Endodermal cell (in vitro differentiated cells): ENCODE measurements at places on chromosomes 4 and X. TPM values are rescaled to one million over a fixed set of nuclear protein-coding genes. Genes with fewer than 3 reads are reported as not detected.

SERTM2 gene
- 0.40 and 0.61 TPM in 2 replicates for total RNA-seq

DNA sequence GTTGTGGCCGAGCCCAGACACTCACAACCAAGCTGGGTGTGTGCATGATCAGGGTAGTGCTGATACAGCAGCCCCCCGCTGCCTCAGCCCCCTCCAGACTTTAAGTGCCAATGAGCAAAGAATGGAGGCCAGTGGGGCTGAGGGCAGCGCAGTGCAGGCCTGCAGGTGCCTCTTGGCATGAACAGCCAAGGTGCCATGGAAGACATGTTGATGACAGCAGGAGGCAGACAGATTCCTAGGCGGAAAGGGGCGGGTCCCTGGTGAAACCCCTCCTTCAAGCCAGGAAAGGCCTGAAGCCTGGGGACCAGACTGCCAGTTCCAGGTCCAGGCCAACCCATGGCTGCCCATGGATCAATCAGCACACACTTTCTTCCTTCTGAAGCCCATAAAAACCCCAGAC lies 253.3 kb upstream of the ETNPPL start:
- H3K4me3 ChIP-seq, result no peak overlapping the region
- no peaks in the 10 kb centered on the region for H3K36me3 ChIP-seq
- DNase-seq, result no peak

DNA sequence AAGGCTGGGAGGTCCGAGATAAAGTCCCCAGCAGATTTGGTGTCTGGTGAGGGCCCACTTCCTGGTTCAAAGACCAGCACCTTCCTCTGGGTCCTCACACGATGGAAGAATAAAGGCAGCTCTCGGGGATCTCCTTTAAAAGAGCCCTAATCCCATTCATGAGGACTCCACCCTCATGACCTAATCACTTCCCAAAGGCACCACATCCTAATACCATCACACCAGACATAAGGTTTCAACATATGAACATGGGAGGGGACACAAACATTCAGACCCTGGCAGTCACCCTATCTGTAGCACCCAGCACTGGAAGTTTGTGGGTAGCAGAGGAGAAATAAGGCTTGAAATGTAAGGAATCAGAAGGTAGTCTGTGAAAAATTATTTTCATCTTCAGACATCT lies 112.9 kb upstream of the NOCT start:
- H3K4me1 ChIP-seq, result peaks cover 7% of the 10 kb centered on the region
- no peaks in the 10 kb centered on the region for H3K27me3 ChIP-seq
- H3K36me3 ChIP-seq, result no peaks in the 10 kb centered on the region
- no peak for DNase-seq

DNA sequence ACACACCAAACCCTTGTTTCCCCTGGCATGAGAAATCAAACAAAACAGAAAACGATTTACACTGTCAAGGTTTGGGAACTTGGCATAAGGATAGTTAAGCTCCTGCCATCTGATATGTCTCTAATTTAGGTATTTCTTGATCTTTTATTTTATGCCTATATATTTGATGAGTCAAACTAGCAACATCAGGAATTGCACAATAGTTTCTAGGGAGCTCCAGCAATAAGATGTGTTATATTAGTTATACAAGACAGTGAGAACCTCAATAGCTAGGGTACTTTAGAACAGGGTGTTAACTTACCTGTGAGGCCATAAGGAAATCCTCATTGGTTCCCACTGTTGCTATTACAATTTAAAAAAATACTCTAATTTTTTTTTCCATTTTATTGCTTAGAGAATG lies 474.2 kb downstream of the GBA3 start:
- no peak overlapping the region for H3K4me3 ChIP-seq
- DNase-seq, result no peak
- no peaks in the 10 kb centered on the region for H3K36me3 ChIP-seq
- peak overlapping the region; percentile 13 for H3K27ac ChIP-seq
- no peaks in the 10 kb centered on the region for H3K27me3 ChIP-seq

DNA sequence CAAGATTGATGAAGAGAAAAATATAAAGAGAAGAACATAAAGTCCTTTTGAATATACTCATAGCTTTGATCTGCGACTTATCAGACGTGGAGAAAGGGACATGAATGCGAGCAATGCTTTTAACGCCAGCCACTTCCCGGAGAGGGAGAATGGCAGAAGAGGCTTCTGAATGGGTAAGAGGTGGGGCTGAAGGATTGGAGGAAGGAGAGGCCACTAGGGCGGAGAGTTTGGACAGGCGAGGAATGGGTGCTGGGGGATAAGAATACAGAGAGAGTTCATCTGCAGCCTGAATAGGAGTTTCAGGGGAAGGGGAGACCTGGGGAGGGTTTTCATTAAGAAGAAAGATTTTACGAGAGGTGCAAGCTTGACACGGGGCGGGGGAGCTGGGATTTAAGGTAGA lies 2534.9 kb downstream of the PCDH7 start:
- H3K4me3 ChIP-seq, result no peak overlapping the region
- H3K27ac ChIP-seq, result no peak overlapping the region
- peak; percentile 63 for DNase-seq
- no peaks in the 10 kb centered on the region for H3K27me3 ChIP-seq
- H3K36me3 ChIP-seq, result no peaks in the 10 kb centered on the region

DNA sequence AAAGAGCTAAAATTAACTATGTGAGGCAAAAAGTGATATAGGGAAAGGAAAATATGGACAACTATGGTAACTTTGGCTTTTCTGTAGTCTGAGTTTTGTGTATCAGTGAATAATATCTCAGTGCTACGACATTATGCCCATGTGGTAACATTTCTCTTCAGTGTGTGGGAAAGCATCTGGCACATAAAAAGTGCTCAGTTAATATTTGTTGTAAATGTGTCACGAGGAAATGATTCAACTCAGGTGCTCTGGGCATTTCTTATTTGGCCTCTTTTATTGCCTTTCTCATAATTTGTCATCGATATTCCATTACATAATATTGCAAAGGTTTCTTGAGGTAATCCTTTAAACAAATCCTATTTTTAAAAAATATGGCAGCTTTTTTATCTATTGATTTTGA lies 17.6 kb downstream of the OFD1 start:
- no peak overlapping the region for H3K4me3 ChIP-seq
- H3K36me3 ChIP-seq, result peaks cover 51% of the 10 kb centered on the region
- H3K27me3 ChIP-seq, result no peaks in the 10 kb centered on the region
- H3K4me1 ChIP-seq, result peaks cover 3% of the 10 kb centered on the region
- DNase-seq, result no peak

GRCh38 chr4:177282284-177282835 lies 27.3 kb upstream of the NEIL3 start:
- H3K27ac ChIP-seq, result no peak overlapping the region
- no peaks in the 10 kb centered on the region for H3K36me3 ChIP-seq
- no peak overlapping the region for H3K4me3 ChIP-seq
- H3K27me3 ChIP-seq, result no peaks in the 10 kb centered on the region
- no peaks in the 10 kb centered on the region for H3K4me1 ChIP-seq
- DNase-seq, result no peak

DNA sequence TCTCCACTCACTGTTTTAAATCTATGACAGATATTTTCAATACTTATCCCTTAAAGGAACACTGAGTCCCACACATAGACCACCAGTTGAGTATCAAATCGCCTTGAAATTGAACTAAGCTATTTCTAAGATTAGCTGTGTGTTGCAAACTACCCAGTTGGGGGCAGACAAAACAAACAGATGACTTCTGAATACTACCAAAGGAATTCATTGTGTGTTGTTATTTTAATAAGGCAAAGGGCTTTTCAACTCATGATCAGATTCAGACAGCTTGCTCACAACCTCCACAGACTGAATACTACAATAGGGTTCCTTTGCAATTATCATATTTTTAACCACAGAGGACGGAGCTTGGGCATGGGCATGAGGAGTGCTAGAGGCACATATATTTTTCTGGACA lies 283.0 kb upstream of the GPC4 start:
- peak overlapping the region; percentile 53 for H3K27ac ChIP-seq
- H3K27me3 ChIP-seq, result no peaks in the 10 kb centered on the region
- no peak overlapping the region for H3K4me3 ChIP-seq
- H3K36me3 ChIP-seq, result no peaks in the 10 kb centered on the region

- H3K4me3 ChIP-seq, result no peak overlapping the region
- DNase-seq, result no peak
- H3K36me3 ChIP-seq, result no peaks in the 10 kb centered on the region
- H3K4me1 ChIP-seq, result no peaks in the 10 kb centered on the region
Measured at GRCh38 chr4:185792384-185793115, 19.4 kb downstream of the SORBS2 start.

- no peak overlapping the region for H3K27ac ChIP-seq
- H3K27me3 ChIP-seq, result no peaks in the 10 kb centered on the region
- no peak for DNase-seq
Measured at GRCh38 chrX:115560211-115560977, 580 bp upstream of the PLS3 start.

GRCh38 chr4:184972991-184973390 lies 45.3 kb upstream of the HELT start:
- H3K27me3 ChIP-seq, result no peaks in the 10 kb centered on the region
- no peaks in the 10 kb centered on the region for H3K4me1 ChIP-seq
- no peaks in the 10 kb centered on the region for H3K36me3 ChIP-seq
- no peak overlapping the region for H3K4me3 ChIP-seq

DNA sequence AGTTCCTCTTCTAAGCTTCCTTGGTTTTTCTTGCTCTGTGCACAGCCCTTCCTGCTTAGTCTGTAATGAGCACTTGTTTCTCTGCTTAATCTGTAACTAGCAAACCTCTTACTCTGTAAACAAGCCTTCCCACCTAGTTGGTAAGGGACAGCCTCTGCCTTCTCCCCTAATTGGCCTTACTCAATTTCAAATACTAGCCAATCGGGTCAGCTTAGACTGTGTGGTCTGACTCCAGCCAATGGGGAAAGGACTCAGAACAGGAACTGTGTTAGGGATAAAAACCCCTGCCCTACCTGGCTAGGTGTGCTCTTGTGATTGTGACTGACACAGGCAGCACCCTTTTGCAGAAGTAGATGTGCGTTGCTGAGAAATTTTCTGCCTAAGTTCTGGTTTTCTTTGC lies 136.5 kb upstream of the AADAT start:
- no peak overlapping the region for H3K27ac ChIP-seq
- peak overlapping the region; percentile 79 for H3K4me3 ChIP-seq
- peaks cover 3% of the 10 kb centered on the region for H3K36me3 ChIP-seq

DNA sequence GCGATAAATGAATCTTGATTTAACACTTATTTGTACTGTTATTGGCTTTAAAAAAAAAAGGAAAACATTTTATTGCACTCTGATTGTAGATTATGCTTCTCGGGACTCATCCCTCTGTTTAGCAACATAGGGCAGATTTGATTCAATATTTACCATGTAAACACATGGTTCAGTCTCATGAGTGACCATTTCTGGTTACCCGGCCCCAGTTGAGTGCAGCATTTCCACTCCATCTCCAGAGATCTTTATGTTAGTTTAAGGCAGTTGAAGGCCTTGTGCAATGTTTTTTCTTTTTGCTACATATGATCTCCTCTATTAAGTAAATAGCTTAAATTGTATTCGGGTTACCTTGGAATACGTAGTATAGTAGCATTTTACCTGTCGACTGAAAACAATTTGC lies 143.3 kb upstream of the RPS6KA3 start:
- no peak overlapping the region for H3K4me3 ChIP-seq
- H3K27me3 ChIP-seq, result peaks cover 91% of the 10 kb centered on the region
- no peak overlapping the region for H3K27ac ChIP-seq
- no peak for DNase-seq
- H3K36me3 ChIP-seq, result no peaks in the 10 kb centered on the region

DNA sequence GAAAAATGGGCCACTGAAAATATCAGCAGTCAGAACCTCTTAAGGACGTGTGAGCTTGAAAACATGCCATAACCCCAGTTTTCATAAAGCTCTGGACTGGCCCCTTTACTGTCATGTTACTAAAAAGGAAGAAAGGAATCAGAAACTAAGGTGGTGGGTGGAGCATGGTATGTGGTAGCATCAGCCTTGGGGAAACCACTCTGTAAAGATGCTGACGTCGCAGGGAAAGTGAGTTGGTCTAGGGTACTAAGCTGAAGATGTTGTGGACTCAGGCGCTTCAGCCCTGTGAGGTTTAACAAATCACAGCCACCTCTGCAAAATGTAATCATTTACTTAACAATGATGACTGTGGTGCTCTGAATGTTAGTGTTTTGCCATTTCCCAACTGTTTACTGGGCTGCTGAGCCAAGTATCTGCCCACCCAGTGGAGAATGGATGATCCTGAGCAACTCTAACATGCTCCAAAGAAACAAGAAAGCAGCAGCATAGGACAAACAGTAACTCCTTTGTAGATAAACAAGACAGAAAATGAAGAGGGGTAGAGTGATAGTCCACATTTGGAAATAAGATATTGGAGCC lies 33.4 kb downstream of the C4orf54 start:
- no peaks in the 10 kb centered on the region for H3K27me3 ChIP-seq
- no peaks in the 10 kb centered on the region for H3K4me1 ChIP-seq
- H3K36me3 ChIP-seq, result no peaks in the 10 kb centered on the region
- no peak overlapping the region for H3K4me3 ChIP-seq

DNA sequence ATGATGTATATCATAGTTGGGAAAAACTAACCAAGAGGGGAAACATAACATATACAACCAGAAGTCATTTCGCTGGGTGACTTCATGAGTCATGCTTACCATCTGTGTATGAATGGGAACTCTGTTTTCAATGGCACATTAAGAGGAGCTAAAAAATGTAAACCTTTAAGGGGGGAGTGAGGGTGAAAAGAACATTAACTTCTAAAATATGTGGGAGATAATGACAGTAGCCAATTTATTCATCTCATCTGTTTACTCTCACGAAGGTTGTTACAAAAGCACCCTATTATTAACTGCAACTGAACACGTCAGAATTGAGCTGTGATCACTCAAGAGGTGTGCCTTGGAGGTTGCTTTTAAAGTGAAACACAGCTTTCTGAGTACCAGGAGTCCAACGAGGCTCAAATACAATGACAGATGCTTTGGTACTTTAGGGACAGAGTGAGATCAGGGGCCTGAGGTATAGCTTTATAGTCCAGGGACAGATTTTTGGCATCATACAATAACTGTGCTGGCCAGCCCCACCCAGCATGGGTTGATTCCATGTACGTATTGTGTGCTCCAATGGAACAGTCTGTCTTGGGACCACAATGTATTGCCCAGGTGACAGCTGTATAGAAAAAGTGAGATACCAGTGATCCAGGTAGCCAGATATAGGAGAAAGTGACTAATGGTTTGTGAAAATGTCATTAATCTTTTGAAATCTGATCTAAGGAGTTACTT lies 107.3 kb downstream of the AMMECR1 start:
- no peak overlapping the region for H3K4me3 ChIP-seq
- H3K36me3 ChIP-seq, result peaks cover 17% of the 10 kb centered on the region
- no peaks in the 10 kb centered on the region for H3K4me1 ChIP-seq
- no peak overlapping the region for H3K27ac ChIP-seq

- H3K36me3 ChIP-seq, result no peaks in the 10 kb centered on the region
- H3K27me3 ChIP-seq, result peaks cover 15% of the 10 kb centered on the region
- H3K4me1 ChIP-seq, result no peaks in the 10 kb centered on the region
- no peak overlapping the region for H3K27ac ChIP-seq
Measured at GRCh38 chr4:140427919-140428471, 547 bp upstream of the CLGN start.
